ENCODE measurements at places on chromosomes 3 and 15. TPM values are rescaled to one million over a fixed set of nuclear protein-coding genes. Genes with fewer than 3 reads are reported as not detected.

- DNase-seq: no peak
Observed at GRCh38 chr3:32553459-32553858, 17.2 kb downstream of the DYNC1LI1 start.

DNA sequence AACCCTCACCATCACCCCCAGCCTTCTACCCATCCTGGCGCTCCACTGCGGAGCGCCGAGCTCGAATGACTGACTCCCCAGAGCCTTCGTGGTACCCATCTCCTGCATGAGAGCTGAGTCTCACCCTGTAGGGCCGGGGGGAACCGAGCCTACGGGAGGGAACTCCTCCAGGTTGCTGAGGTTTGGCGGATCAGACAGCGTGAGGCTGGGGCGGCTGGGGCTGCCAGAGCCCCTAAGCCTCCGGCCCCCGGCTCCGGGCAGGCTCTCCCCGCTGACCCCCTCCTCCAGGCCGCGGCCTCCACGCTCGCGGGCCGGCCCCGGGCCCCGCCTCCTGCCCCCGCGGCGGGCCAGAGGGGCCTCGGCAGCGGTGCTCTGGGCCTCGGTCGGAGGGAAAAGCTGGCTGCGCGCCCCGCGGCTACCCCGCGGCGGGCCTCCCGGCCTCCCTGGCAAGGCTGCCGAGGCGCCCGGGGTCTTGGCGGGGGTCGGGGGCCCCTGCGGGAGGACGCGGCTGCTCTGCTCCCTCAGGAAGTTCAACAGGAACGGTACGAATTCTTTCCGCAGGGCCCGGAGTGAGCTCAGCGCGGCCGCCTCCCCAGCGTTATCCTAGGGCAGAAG lies 643 bp downstream of the CDAN1 start:
- DNase-seq: no peak

DNA sequence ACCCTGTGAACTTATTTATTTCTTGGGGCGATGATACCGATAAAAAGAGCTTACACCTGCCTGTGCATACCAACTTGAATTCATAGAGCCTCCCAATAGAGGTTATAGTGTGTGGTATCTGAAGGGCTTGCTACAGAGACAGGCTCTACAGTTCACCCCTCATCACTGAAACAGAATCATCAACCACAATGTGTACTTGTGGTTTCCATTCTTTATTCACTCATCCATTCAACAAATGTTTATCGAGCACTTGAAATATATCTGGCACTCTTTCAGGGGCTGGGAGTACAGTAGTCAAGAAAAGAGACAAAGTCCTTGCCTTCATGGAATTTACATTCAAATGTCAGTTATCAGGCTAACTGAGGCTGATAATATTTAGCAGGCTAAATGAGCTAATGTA lies 134.4 kb upstream of the SKOR1 start:
- DNase-seq: no peak

GRCh38 chr3:62318752-62319569 lies 54.4 kb downstream of the FEZF2 start:
- DNase-seq: peak; percentile 58

DNA sequence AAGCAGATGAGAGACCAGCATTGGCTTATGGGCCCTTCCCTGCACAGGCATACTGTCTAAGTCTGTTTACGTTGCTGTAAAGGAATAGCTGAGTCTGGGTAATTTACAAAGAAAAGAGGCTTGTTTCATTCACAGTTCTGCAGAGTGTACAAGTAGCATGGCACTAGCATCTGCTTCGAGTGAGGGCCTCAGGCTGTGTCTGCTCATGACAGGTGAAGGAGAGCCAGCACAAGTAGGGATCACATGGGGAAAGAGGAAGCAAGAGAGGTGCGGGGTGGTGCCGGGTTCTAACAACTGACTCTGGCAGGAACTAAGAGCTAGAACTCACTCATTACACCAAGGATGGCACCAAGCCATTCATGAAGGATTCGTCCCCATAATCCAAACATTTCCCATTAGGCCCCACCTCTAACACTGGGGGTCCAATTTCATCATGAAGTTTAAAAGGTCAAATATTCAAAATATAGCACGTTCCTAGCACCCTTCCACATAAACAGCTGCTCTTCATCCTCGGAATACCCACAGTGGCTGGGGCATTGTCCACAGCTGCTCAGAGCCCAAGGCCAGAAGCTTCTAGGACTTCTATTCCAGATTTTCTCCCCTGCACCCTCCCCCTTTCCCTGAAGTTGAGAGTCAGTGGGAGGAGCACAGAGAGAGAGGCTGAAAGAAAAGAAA lies 5.6 kb downstream of the RTP3 start:
- DNase-seq: no peak

DNA sequence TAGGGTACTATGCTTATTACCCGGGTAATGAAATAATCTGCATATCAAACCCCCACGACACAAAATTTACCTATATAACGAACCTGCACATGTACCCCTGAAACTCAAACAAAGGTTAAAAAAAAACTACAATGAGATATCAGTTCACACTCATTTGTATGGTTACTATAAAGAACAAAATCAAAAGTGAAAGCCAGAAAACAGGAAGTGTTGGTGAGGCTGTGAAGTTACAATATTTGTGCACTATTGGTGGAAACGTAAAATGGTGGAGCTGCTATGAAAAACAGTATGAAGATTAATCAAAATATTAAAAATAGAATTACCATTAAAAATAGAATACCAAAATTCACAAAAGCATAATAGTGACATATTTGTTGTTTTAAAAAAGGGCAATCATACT lies 128.9 kb downstream of the ZIC1 start:
- no peak for DNase-seq

- DNase-seq: no peak
Observed at GRCh38 chr3:174951034-174951433, 91.9 kb downstream of the NAALADL2 start.

DNA sequence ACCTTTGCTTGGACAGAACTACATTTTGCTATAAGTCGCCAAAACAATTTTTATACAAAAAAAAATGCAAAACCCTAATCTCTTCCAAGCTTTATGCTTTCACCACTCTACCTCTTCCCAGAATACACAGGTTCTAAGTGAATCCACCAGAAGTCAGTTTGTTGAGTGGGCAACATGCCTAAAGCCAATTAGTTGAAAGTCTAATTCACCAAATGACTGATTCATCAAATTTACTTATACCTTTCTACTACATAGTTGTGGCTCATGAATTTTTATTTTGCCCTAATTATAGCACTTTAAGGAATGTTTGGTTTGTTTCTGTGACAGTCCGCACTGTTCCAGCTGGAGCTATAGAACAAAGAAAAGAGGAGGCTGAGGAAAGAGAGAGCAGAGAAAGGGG lies 265.9 kb upstream of the TGFBR2 start:
- DNase-seq: no peak

DNA sequence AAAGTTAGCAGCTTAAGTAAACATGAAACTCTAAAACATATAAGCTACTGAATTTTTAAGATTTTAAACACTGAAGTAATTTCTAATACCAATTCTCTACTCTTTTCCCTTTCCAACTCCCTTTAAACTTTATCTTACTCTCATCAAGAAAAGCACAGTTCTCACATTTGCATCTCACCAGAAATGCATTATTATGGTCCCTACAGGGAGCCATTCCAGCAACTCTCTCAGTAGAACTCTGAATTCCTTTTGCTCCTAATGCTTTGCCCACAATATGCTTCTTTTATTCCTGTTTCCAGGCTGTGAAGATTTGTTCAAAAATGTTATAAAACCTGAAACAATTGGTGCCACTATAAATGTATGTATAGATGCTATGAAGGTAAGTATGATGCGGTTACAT lies 83.4 kb downstream of the TFDP2 start:
- DNase-seq: no peak

DZIP3 gene
- total RNA-seq: 9.8 TPM

WDR93 gene
- total RNA-seq: 0.18 TPM

KIF7 gene
- total RNA-seq: 4.1 TPM

SEMA3B gene
- 8.7 TPM for total RNA-seq

STAC gene
- 10.6 TPM for total RNA-seq
